Esophagus muscularis mucosa (tissue), 4 donors: ENCODE measurements at places on chromosomes 16 and 17. TPM values are rescaled to one million over a fixed set of nuclear protein-coding genes. Genes with fewer than 3 reads are reported as not detected.

GRCh38 chr16:58187092-58187491, 10.8 kb downstream of the CSNK2A2 start:
- H3K4me3 ChIP-seq, result no peak overlapping the region
- DNase-seq, result no peak
- peaks cover 48% of the 10 kb centered on the region for H3K36me3 ChIP-seq
- H3K27ac ChIP-seq, result no peak overlapping the region
- no peaks in the 10 kb centered on the region for H3K27me3 ChIP-seq
- H3K4me1 ChIP-seq, result peaks cover 24% of the 10 kb centered on the region

DNA sequence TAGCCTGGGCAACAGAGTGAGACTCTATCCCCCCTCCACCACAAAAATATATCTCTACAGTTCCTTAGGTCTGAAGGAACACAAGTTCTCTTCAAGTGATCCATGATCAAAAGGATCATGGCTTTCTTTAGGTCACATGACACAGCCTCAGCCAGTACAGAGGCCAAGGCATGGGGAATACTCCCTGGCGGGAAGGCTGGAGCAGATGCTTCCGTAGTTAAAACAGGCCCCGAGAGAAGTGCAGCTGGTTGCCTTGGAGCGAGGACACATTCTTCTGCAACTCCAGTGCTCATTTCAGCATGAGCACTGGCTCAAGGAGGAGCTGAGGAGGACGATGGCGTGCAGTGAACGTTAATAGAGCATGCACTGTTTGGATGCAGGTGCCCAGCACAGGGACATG, 13.5 kb downstream of the CDIP1 start:
- no peak for DNase-seq
- H3K27me3 ChIP-seq, result no peaks in the 10 kb centered on the region
- peaks cover 3% of the 10 kb centered on the region for H3K36me3 ChIP-seq
- no peak overlapping the region for H3K4me3 ChIP-seq
- no peak overlapping the region for H3K27ac ChIP-seq
- H3K4me1 ChIP-seq, result peaks cover 57% of the 10 kb centered on the region

PRSS8 gene
- total RNA-seq, result not detected

TPSG1 gene
- 0.50 TPM for total RNA-seq

GRCh38 chr17:77144227-77144626, 3.5 kb downstream of the SEC14L1 start:
- no peaks in the 10 kb centered on the region for H3K27me3 ChIP-seq
- peaks cover 30% of the 10 kb centered on the region for H3K36me3 ChIP-seq
- DNase-seq, result no peak
- peak overlapping the region; percentile 79 for H3K27ac ChIP-seq
- H3K4me1 ChIP-seq, result peaks cover 75% of the 10 kb centered on the region

CCL1 gene
- not detected for total RNA-seq

COL1A1 gene
- 24.4 TPM for total RNA-seq

ZG16 gene
- total RNA-seq, result not detected

HEATR9 gene
- not detected for total RNA-seq

- DNase-seq, result no peak
- no peaks in the 10 kb centered on the region for H3K36me3 ChIP-seq
- no peaks in the 10 kb centered on the region for H3K27me3 ChIP-seq
- no peak overlapping the region for H3K27ac ChIP-seq
Measured at GRCh38 chr17:59347975-59348391, 16.5 kb downstream of the YPEL2 start.

GRCh38 chr17:12053552-12053951, 32.9 kb downstream of the MAP2K4 start:
- no peaks in the 10 kb centered on the region for H3K27me3 ChIP-seq
- H3K36me3 ChIP-seq, result no peaks in the 10 kb centered on the region
- peaks cover 92% of the 10 kb centered on the region for H3K4me1 ChIP-seq
- H3K27ac ChIP-seq, result no peak overlapping the region

TERB1 gene
- not detected for total RNA-seq

CNTD1 gene
- not detected for total RNA-seq

CSH1 gene
- not detected for total RNA-seq

SEC14L5 gene
- total RNA-seq, result 0.83 TPM

DNA sequence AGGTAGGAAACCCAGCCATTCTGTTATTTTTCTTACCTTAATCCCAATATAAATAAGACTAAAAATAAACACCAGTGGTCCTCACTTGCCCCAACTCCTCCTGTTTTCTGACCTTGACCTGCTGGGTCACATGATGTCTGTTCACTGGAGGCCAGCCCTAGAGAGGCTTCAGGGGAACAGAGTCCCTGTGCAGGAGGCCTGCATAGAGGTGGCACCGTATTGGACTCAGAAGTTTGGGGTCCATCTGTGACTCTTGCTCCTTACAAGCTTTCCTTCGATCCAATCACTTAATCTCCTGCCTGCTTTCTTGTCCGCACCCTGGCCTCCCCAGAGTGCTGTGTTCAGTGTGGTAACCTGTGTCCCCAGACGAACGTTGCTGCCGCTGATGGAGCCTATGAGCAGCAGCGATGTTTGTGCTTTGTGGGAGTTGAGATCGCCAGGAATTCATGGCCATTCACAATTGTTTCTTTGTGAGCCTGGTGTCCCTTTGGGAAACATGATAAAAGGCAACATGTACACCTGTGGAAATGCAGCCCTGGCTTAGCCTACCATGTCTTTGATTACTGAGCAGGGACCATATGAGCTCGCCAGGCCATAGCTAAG, 4.7 kb downstream of the IGSF6 start:
- peaks cover 23% of the 10 kb centered on the region for H3K4me1 ChIP-seq
- no peak for DNase-seq
- H3K27me3 ChIP-seq, result no peaks in the 10 kb centered on the region
- H3K27ac ChIP-seq, result no peak overlapping the region
- H3K4me3 ChIP-seq, result no peak overlapping the region

- no peak for DNase-seq
- H3K4me3 ChIP-seq, result no peak overlapping the region
- H3K36me3 ChIP-seq, result peaks cover 4% of the 10 kb centered on the region
- no peak overlapping the region for H3K27ac ChIP-seq
- peaks cover 14% of the 10 kb centered on the region for H3K4me1 ChIP-seq
Measured at GRCh38 chr16:47644661-47645060, 183.5 kb downstream of the PHKB start.

TERF2IP gene
- total RNA-seq, result 83.7 TPM

CFAP52 gene
- not detected for total RNA-seq

DNA sequence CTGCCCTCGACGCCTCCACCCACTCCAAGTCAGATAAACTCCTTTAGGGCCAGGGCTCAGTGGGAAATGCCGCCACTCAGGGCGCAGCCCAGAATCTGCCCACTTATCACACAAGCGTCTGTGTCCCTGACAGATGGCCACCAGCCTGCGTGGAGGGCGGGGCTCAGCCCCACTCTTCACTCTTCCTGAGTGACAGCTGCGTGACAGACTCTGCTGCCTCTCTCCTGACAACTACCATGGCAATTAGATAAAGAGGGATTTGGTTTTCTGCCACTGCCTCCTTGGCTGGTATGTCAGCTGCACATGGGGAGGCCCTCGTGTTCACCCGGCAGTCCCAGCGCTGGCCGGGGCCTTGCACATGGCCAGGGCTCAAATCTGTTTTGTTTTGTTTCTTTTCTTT, 96.2 kb downstream of the RTN4RL1 start:
- H3K27me3 ChIP-seq, result no peaks in the 10 kb centered on the region
- DNase-seq, result no peak
- H3K36me3 ChIP-seq, result no peaks in the 10 kb centered on the region
- peaks cover 12% of the 10 kb centered on the region for H3K4me1 ChIP-seq

GSG1L gene
- total RNA-seq, result not detected

GRCh38 chr17:79678091-79678735, 52.5 kb upstream of the ENPP7 start:
- H3K27me3 ChIP-seq, result no peaks in the 10 kb centered on the region
- no peak for DNase-seq
- no peaks in the 10 kb centered on the region for H3K4me1 ChIP-seq
- H3K27ac ChIP-seq, result no peak overlapping the region
- H3K36me3 ChIP-seq, result no peaks in the 10 kb centered on the region

DNA sequence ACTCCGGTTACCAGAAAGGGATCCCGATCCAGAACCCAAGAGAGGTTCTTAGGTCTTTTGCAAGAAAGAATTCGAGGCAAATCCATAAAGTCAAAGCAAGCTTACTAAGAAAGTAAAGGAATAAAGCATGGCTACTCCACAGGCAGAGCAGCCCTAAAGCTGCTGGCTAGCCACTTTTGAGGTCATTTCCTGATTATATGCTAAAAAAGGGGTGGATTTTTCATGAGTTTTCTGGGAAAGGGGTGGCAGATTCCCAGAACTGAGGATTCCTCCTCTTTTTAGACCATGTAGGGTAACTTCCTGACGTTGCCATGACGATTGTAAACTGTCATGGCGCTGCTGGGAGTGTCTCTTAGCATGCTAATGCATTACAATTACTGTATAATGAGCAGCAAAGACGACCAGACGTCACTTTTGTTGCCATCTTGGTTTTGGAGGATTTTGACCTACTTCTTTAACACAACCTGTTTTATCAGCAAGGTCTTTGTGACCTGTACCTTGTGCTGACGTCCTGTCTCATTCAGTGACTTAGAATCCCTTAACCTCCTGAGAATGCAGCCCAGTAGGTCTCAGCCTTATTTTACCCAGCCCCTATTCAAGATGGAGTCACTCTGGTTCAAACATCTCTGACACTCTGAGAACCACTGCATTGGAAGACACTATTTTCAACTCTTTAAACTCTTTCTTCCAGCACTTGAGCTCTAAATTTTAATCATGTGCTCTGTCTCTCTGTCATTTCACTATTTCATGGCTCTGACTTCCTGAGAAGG, 203.6 kb upstream of the CACNG3 start:
- H3K36me3 ChIP-seq, result no peaks in the 10 kb centered on the region
- H3K27me3 ChIP-seq, result no peaks in the 10 kb centered on the region
- H3K4me1 ChIP-seq, result no peaks in the 10 kb centered on the region
- DNase-seq, result no peak
- H3K4me3 ChIP-seq, result no peak overlapping the region
- no peak overlapping the region for H3K27ac ChIP-seq

CD300E gene
- 0.40 TPM for total RNA-seq

- H3K36me3 ChIP-seq, result peaks cover 9% of the 10 kb centered on the region
- no peak for DNase-seq
- H3K4me3 ChIP-seq, result no peak overlapping the region
- no peak overlapping the region for H3K27ac ChIP-seq
- H3K27me3 ChIP-seq, result no peaks in the 10 kb centered on the region
Measured at GRCh38 chr17:79977708-79978547, 57.7 kb downstream of the TBC1D16 start.

GRCh38 chr17:56023851-56024250, 129.4 kb upstream of the ANKFN1 start:
- H3K36me3 ChIP-seq, result no peaks in the 10 kb centered on the region
- no peak for DNase-seq
- H3K27ac ChIP-seq, result no peak overlapping the region
- H3K4me1 ChIP-seq, result no peaks in the 10 kb centered on the region
- H3K27me3 ChIP-seq, result no peaks in the 10 kb centered on the region

DNA sequence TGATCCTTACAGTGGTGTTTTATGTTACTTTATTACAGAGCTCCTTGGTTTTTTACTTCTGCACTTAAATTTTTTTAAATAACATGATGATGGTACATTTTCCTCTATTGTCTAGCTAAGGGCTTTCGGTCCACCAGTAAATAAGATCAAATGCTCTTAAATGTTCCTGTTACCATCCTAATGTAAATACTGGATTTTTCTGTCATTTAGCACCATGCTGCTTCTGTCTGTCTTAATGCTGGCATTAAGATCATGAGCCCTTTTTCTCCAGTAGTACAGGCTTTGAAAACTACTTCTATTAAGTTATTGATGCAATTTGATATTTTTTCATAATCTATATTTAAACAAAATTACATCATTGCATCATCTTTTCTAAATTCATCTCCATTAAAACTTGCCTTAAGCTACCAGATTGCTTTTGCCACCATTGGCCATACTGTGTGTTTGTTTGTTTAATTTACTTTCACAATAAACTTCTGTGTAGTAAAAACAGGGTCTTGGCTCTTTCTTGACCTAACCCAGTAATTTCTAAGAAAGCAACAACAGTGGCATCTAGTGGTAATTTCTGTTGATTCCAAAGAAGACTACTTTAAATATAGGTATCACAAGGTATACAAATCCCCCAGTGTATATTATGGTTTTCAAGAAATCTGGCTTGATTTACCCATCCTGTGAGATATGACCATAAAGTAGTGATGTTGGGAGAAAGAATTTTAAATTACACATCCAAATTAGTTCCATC, 9.0 kb upstream of the PHAF1 start:
- no peak for DNase-seq
- H3K4me3 ChIP-seq, result no peak overlapping the region
- H3K36me3 ChIP-seq, result no peaks in the 10 kb centered on the region
- H3K27me3 ChIP-seq, result no peaks in the 10 kb centered on the region
- no peaks in the 10 kb centered on the region for H3K4me1 ChIP-seq

- DNase-seq, result no peak
- H3K4me3 ChIP-seq, result no peak overlapping the region
- H3K27ac ChIP-seq, result no peak overlapping the region
- peaks cover 10% of the 10 kb centered on the region for H3K36me3 ChIP-seq
- H3K4me1 ChIP-seq, result no peaks in the 10 kb centered on the region
Measured at GRCh38 chr17:6096201-6097004, 26.2 kb downstream of the WSCD1 start.

GRCh38 chr16:84461413-84462295, 42.8 kb downstream of the MEAK7 start:
- peaks cover 1% of the 10 kb centered on the region for H3K36me3 ChIP-seq
- H3K27ac ChIP-seq, result no peak overlapping the region
- H3K4me1 ChIP-seq, result no peaks in the 10 kb centered on the region
- H3K4me3 ChIP-seq, result no peak overlapping the region

TMEM235 gene
- total RNA-seq, result not detected
